Hepatic stellate cell (primary cell): ENCODE measurements at places on chromosomes 3 and 15.

DNA sequence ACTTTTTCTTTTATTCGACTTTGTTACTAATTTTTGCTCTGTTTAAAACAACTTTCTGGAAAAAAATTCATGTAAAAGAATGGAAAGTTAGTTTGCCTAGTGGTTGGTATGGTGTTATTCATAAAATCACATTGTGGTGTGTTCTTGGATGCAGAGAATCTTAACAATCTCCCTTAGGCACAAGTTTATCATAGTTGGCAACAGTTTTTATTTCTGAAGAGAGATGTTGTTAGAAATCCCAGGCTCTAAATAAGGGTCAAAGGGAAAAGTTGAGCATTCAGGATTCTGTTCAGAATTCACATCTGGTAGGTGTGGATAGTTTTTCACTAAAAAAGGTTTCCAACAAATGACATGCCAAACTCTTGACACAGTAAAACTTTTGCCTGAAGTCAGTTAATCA is 6.4 kb downstream of the DUT start:
- no peak for DNase-seq

GRCh38 chr15:70212286-70212962 is 114.7 kb upstream of the TLE3 start:
- no peak for DNase-seq

DNA sequence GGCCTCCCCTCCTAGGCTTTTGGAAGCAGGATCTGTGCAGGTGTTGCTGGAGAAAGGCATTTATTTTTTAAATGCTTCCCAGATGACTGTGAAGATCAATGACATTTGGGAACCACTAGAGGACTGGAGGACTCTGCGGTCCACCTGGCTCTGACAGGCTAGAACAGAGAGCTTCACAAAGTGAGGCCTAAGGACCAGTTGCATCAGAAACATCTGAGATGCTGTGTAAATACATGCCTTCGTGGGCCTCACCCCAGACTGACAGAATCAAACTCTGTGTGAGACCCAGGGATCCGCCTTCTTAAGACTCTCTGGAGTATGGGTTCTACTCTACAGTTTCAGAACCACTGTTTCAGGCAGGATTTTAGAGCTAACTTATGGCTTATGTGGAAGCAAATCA is 105.0 kb upstream of the ICE2 start:
- no peak for DNase-seq

DNA sequence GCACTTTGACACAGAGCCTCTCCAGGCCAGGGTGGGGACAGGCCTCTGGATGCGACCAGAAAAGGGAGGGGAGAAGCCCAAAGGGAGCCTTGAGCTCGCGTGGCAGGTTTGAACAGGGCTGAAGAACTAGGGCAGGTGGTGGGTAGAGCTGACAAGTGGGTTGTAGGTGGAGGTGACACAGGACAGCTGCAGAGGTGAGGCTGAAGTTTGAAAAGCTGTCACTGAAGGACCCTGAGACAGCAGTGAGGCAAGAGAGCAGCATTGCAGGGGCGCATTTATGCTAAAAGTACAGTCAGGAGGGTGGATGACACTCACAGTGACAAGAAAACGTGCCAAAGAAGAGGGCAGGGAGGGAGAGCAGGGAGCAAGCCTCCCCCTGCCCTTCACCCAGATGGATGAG is 21.8 kb upstream of the EPB42 start:
- DNase-seq, result no peak

- DNase-seq, result no peak
Observed at GRCh38 chr15:57924598-57924997, 140.9 kb downstream of the ALDH1A2 start.

- no peak for DNase-seq
Observed at GRCh38 chr3:193873426-193874201, 262.3 kb upstream of the HES1 start.

DNA sequence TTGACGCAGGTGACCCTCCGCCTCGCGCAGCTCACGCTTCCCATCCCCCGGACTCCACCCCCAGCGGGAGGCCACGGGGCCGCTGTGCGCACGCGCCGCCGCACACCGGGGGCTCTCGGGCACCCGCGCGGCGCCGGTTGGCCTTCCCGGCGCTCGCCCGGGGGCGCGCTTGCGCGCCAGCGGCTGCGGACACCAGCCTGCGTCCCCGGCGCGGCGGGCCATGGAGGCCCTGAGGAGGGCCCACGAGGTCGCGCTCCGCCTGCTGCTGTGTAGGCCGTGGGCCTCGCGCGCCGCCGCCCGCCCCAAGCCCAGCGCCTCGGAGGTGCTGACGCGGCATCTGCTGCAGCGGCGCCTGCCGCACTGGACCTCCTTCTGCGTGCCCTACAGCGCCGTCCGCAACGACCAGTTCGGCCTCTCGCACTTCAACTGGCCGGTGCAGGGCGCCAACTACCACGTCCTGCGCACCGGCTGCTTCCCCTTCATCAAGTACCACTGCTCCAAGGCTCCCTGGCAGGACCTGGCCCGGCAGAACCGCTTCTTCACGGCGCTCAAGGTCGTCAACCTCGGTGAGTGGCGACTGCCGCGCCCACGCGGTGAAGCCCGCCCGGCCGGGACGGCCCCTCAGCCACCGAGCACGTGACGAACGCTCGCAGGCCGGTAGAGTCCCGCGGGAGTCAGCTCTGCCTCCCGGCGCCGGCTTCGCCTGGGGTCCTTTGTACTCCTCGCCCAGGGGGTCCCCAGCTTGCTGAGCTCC is at the start of gene C15orf61:
Gene C15orf61 (plus strand): TSS at position 103 of the 754 bp plus-strand sequence. CDS start 118 bp downstream, at position 221.
- peak; percentile 93 for DNase-seq

DNA sequence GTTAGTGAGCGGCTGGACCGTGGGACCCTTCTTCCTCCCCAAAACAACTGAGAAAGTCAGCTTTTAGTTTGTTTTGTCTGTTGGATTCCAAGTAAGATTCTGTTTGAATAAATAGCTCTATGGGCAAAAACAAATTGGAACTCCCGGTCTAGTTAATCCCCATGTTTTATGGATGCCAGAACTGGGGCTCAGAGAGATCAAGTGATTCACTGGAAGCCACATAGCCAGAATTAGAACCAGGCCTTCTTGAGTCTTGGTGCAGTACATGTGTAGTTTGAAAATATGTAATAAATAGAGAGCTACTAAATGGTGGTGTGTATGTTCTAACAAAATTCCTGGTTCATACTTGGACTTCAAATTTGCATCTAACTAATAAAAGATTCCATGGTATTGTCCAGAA is 29.3 kb upstream of the POLR2M start:
- no peak for DNase-seq

GRCh38 chr3:165783383-165783782 is 53.8 kb downstream of the BCHE start:
- DNase-seq, result no peak

GRCh38 chr15:78542647-78543046 is 2.4 kb downstream of the PSMA4 start:
- DNase-seq, result no peak

GRCh38 chr15:79211481-79211880 is 71.0 kb upstream of the ANKRD34C start:
- no peak for DNase-seq

GRCh38 chr15:51224428-51224827 is 114.0 kb downstream of the CYP19A1 start:
- DNase-seq, result no peak

GRCh38 chr15:49813625-49814024 is 192.8 kb downstream of the DTWD1 start:
- DNase-seq, result no peak

DNA sequence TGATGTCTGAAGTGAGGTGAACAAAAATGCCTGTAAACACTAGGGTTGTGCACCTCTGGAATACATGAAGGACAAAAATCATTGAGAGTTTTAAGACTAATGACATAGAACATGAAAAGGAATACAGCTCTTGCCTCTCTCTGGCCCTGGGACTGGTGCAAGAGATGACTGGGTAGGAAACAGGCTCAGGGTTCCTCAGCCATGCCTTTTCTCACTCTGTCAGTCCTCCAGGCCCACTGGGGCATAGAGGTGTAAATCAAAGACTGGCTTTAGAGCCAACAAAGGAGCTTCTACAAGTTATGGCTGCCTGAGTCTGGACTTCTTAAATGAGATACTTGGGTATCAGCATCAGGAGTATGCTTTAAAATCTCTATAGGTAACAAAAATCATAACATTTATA is 554.7 kb upstream of the KCNMB2 start:
- no peak for DNase-seq

GRCh38 chr3:173615661-173616060 is 218.1 kb downstream of the NLGN1 start:
- no peak for DNase-seq

DNA sequence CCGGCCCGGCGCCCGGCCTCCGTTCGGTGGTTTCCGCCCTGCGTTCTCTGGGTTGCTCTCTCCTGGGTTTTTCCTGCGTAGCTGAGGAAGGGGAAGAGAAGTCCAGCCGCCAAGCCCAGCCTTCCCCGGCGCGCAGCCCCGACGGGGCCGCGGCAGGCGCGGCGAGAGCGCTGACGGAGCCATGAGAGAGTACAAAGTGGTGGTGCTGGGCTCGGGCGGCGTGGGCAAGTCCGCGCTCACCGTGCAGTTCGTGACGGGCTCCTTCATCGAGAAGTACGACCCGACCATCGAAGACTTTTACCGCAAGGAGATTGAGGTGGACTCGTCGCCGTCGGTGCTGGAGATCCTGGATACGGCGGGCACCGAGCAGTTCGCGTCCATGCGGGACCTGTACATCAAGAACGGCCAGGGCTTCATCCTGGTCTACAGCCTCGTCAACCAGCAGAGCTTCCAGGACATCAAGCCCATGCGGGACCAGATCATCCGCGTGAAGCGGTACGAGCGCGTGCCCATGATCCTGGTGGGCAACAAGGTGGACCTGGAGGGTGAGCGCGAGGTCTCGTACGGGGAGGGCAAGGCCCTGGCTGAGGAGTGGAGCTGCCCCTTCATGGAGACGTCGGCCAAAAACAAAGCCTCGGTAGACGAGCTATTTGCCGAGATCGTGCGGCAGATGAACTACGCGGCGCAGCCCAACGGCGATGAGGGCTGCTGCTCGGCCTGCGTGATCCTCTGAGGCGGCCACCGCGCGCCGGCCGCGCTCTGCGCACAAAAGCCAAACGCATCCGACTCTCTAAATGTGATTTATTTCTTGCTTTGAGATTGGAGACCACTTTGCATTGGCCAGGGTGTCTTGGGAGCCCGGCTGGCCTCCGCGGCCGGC is 727 bp downstream of the RAP2B start:
- peak; percentile 44 for DNase-seq

DNA sequence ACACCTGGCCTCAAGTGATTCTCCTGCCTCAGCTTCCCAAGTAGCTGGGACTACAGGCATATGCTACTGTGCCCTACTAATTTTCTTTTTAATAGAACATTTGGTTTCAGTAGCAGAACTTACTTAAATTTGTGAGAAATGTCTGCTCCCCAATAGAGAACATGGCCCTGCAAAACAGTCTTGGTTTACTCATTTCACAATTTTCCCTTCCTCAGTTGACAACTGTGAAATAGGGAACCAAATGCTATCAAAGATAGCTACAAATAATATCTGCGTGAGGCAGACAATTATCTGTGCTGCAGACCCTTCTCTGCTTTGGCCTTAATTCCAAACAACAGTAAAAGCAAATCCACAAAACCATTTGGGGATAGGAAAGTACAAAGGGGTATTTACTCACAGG is 22.6 kb downstream of the METTL6 start:
- no peak for DNase-seq

GRCh38 chr3:81732642-81733041 is 28.8 kb downstream of the GBE1 start:
- no peak for DNase-seq

GRCh38 chr15:44011238-44011854 is 183.7 kb downstream of the FRMD5 start:
- no peak for DNase-seq

DNA sequence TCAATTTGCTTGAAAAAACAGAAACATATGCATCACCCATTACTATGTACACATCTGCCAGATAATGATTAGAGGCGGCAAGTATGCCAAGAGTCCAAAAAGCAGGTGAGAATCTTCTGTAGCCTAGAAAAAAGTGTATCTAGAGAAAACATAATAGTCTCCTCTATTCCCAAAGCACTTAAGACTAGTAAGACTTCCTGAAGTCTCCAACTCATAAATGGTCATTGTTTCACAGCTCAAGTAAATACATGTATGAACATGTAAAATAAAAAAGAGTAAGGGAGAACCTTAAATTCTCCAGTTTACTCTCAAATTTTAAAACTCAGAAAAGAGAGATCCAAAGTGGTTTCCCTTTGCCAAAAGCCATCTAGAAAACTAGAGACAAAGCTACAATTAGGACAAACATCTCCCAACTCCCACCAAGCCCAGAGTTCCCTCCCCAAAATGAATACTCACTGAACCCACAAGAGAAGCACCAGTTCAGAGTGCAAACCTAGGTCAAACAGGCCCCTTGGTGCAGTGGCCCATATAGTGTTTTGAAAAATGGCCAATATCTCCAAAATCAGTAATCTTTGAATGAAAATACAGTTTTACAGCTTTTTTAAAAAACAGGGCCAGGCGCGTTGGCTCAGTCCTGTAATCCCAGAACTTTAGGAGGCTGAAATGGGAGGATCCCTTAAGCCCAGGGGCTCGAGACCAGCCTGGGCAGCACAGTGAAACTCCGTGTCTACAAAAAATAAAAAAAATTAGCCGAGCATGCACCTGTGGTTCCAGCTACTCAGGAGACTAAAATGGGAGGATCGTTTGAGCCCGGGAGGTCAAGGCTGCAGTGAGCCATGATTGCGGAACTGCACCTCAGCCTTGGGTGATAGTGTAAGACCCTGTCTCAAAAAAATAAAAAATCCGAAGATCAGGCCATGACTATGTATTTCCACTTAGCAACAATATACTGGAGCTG is 11.0 kb upstream of the MAP4 start:
- DNase-seq, result no peak

DNA sequence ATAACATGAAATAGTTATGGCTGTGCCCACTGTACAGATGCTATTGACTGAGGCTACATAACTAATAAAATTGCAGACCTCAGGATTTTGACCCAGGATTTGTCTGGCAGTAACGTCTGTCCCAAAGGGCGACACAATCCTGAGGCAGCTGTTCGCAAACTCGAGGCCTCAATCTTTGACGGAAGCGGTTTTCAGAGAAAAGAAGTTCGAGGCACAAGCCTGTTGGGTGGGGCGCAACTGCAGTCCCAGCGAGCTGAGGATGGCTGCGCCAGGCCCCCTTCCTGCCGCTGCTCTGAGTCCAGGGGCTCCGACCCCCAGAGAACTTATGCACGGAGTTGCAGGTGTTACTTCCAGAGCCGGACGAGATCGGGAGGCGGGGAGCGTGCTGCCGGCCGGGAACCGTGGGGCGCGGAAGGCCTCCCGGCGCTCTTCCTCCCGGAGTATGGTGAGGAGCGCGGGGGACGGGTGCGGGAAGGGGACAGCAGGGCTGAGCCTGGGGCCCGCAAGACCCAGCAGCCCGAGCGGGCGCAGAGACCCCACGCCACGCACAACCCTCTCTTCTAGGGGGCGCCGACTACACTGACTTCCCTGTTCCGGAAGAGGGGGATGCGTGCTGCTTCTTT is at the start of gene PARP15:
Gene PARP15 (plus strand): TSS at position 242 of the 623 bp plus-strand sequence. CDS start 18 bp downstream, at position 260.
- no peak for DNase-seq
